ENCODE measurements at places on chromosomes 13 and 19.
A peak's percentile ranks its signal among the peaks of the same experiment; 100 is the strongest.

DNA sequence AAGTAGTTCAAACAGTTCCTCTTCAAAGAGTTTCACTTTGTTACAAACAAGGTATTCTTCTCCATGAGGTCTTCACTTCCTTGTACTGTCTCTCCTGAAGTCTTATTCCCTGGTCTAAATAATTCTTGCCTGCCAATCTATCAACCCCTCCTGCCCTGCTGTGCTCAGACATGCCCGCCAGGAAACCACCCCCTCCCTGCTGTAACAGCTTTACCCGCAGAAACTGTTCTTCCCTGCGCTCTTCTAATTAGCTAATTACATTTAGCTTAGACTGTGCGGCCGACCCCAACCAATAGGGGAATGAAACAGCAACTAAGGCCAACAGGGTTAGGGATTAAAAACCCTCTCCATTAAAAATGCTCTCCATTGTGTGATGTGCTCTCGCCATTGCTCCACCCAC, 46.7 kb downstream of the ZNF846 start:
- no peaks in the 10 kb centered on the region for H3K4me1 ChIP-seq
- DNase-seq, result no peak
- no peaks in the 10 kb centered on the region for H3K36me3 ChIP-seq

- no peaks in the 10 kb centered on the region for H3K27me3 ChIP-seq
- H3K4me3 ChIP-seq, result no peak overlapping the region
Observed at GRCh38 chr13:41835871-41836270, 125.0 kb downstream of the VWA8 start.

DNA sequence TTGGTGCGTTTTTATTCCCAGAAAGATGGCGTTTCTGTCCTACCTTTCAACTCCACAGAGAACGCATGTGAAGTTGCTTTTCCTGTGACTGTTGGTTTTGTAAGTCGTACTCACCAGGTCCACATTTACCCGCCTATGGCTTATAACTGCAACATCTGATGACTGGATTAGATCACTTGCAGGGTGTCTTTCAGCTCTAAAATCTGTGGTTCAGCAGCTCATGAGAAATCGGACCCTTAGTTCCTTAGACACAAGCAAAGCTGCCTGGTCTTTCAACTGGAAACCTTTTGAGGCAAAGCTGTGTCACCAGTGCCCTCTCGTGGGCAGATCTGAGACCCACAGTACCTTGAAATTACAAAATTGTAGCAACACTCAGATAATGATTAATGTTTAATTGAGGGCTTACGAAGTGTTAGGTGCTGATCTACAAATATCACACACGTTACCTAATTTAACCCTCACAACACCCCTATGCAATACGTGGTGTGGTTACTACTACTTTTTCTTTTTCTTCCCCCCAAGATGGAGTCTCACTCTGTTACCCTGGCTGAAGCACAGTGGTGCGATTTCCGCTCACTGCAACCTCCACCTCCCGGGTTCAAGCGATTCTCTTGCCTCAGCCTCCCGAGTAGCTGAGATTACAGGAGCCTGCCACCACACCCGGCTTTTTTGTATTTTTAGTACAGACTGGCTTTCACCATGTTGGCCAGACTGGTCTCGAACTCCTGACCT, 65.4 kb downstream of the RUBCNL start:
- H3K36me3 ChIP-seq, result no peaks in the 10 kb centered on the region
- H3K27ac ChIP-seq, result no peak overlapping the region
- DNase-seq, result peak; percentile 78
- H3K4me3 ChIP-seq, result no peak overlapping the region

DNA sequence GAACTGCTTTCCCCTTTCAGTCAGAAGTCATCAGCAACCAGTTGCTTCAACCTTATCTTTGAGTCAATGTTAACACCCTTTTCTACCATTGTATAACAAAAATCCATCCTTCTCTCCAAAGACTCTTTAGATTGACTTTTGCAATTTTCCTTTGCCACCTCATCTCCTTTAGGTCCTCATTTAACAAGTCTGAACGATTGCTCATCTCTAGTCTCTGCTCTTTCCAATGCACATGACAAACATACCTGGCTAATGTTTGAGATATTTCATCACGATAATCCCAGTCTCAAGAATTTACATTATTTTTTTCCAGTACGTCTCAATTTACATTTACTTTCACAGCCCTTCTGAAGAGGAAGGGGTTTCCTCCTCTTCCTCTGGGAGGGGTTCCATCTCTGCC, 127.5 kb downstream of the KLF12 start:
- no peaks in the 10 kb centered on the region for H3K4me1 ChIP-seq
- no peak overlapping the region for H3K4me3 ChIP-seq
- peak; percentile 19 for DNase-seq
- H3K27ac ChIP-seq, result no peak overlapping the region
- no peaks in the 10 kb centered on the region for H3K36me3 ChIP-seq
- no peaks in the 10 kb centered on the region for H3K27me3 ChIP-seq

- H3K27ac ChIP-seq, result no peak overlapping the region
- H3K4me1 ChIP-seq, result no peaks in the 10 kb centered on the region
- H3K27me3 ChIP-seq, result no peaks in the 10 kb centered on the region
- no peak for DNase-seq
Observed at GRCh38 chr19:29491995-29492577, 33.7 kb upstream of the VSTM2B start.

- H3K36me3 ChIP-seq, result peaks cover 5% of the 10 kb centered on the region
- H3K27me3 ChIP-seq, result no peaks in the 10 kb centered on the region
- H3K4me3 ChIP-seq, result no peak overlapping the region
- H3K4me1 ChIP-seq, result peaks cover 7% of the 10 kb centered on the region
Observed at GRCh38 chr13:33251131-33251661, 34.4 kb downstream of the STARD13 start.

- H3K27ac ChIP-seq, result no peak overlapping the region
- no peaks in the 10 kb centered on the region for H3K4me1 ChIP-seq
Observed at GRCh38 chr13:78910147-78910546, 251.2 kb upstream of the OBI1 start.

DNA sequence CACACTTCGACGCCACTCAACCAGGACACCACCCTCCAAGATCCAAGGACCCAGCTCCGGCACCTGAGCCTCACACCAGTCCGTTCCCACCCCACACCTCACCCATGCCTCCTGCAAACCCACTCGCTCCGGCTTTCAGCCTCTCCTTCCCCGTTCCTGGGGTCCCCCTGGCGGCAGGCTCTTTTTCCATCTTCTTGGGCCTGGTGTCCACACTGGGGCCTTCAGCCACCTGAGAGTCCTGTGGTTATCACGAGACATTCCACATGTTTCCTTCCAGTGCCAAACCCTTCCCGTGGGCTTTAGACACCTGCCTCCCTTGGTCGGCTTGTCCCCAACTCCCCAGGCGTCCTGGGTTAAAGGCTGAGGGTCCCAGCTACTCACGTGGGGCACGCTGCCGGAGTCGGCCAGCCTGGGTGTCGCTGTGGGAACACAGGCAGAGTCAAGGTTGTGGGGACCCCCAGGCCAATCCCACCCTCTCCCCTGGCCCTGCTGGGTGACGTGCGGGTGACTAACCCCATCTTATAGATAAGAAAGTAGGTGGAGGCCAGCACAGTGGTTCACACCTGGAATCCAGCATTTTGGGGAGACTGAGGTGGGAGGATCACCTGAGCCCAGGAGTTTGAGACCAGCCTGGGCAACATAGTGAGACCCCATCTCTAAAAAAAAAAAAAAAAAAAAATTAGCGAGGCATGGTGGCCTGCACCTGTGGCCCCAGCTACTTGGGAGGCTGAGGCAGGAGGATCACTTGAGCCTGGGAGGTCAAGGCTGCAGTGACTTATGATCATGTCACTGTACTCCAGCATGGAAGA, 1.9 kb downstream of the JSRP1 start:
- peaks cover 3% of the 10 kb centered on the region for H3K36me3 ChIP-seq
- DNase-seq, result peak; percentile 44
- H3K27ac ChIP-seq, result no peak overlapping the region
- H3K4me1 ChIP-seq, result peaks cover 9% of the 10 kb centered on the region

- H3K36me3 ChIP-seq, result peaks cover 29% of the 10 kb centered on the region
- H3K4me3 ChIP-seq, result no peak overlapping the region
- H3K27ac ChIP-seq, result no peak overlapping the region
- no peak for DNase-seq
Observed at GRCh38 chr13:20057214-20057613, 98.7 kb downstream of the ZMYM2 start.

- H3K36me3 ChIP-seq, result no peaks in the 10 kb centered on the region
- H3K27ac ChIP-seq, result no peak overlapping the region
- no peak for DNase-seq
- H3K27me3 ChIP-seq, result no peaks in the 10 kb centered on the region
Observed at GRCh38 chr13:57452228-57452627, 179.3 kb upstream of the PCDH17 start.

- no peaks in the 10 kb centered on the region for H3K27me3 ChIP-seq
- H3K4me3 ChIP-seq, result no peak overlapping the region
- no peaks in the 10 kb centered on the region for H3K4me1 ChIP-seq
- DNase-seq, result no peak
- no peaks in the 10 kb centered on the region for H3K36me3 ChIP-seq
Observed at GRCh38 chr13:94233837-94234236, 245.6 kb downstream of the DCT start.

GRCh38 chr13:80787604-80788003, 446.7 kb upstream of the SPRY2 start:
- no peak for DNase-seq
- H3K36me3 ChIP-seq, result no peaks in the 10 kb centered on the region
- H3K27me3 ChIP-seq, result no peaks in the 10 kb centered on the region
- no peak overlapping the region for H3K27ac ChIP-seq

- no peak overlapping the region for H3K4me3 ChIP-seq
- peaks cover 2% of the 10 kb centered on the region for H3K36me3 ChIP-seq
- H3K27ac ChIP-seq, result no peak overlapping the region
- no peaks in the 10 kb centered on the region for H3K27me3 ChIP-seq
- H3K4me1 ChIP-seq, result peaks cover 19% of the 10 kb centered on the region
Observed at GRCh38 chr13:40445557-40445990, 220.9 kb downstream of the FOXO1 start.

DNA sequence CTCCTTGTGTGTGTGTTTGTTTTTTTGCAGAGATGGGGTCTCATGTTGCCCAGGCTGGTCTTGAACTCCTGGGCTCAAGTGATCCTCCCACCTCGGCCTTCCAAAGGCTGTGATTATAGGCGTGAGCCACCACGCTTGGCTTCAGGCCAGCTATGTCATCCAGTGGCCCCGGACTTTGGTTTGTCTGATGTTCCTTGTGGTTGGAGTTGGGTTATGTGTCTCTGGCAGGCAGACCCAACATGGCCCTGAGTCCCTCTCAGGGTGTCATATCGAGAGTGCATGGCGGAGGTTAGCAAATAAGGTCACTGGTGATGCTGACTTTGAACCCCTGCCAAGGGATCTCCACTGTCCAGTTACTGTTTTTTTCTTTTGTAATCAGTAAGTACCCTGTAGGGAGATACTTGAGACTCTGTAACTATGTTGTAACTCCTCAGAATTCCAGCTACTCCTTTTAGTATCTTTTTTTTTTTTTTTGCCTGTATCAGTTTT, 37.3 kb downstream of the SMARCA4 start:
- H3K27me3 ChIP-seq, result no peaks in the 10 kb centered on the region
- no peak overlapping the region for H3K4me3 ChIP-seq
- H3K4me1 ChIP-seq, result no peaks in the 10 kb centered on the region
- DNase-seq, result no peak
- peaks cover 64% of the 10 kb centered on the region for H3K36me3 ChIP-seq

DNA sequence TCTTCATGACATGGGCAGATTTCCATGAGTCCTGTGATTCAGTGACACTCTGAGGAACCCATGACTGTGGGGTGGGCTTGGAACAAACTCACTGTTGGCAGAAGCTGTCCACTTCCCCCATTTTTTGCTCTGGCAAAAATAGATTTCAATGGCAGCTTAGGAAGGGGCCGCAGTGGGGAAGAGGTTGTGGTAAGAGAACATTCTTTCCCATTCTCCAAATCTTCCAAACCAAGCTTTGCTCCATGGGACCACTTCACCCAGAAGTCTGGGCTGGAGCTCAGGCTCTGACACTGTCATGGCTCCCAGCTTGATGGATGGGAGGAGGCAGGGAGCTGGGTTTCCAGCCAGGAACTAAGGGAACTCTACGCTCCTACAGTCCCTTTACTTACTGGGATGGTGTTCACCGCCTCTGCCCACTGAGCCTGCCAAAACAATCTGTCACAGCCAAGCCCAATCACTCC, 24.9 kb upstream of the MEDAG start:
- H3K36me3 ChIP-seq, result no peaks in the 10 kb centered on the region
- peaks cover 21% of the 10 kb centered on the region for H3K4me1 ChIP-seq
- DNase-seq, result no peak
- no peaks in the 10 kb centered on the region for H3K27me3 ChIP-seq

Data from trophoblast cell (in vitro differentiated cells and primary cell).